ENCODE measurements at places on chromosomes 2 and 18. TPM values are rescaled to one million over a fixed set of nuclear protein-coding genes. Genes with fewer than 3 reads are reported as not detected.

The GBX2 gene
- total RNA-seq: not detected

The FOXD4L1 gene
- 0.62 TPM for total RNA-seq

DNA sequence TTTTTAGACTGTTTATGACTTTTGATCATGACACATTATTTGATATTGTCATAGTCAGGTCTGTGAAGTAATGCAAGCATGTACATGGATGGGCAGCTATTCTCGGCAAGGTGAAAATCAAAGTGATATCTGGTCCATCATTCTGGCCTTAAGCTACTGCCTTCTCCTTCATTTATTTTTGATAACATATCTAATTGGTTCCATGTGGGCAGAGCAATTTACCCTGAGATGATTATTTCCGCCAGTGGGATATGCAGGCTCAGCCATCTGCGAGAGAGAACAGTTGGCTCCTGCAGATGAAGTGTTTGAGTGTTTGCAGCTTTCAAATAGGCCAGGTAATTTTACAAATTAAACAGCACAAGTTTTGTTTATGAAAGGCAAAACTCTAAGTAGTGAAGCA is 116.4 kb downstream of the LYPD6 start:
- no peak overlapping the region for H3K4me3 ChIP-seq
- DNase-seq: no peak
- no peaks in the 10 kb centered on the region for H3K4me1 ChIP-seq
- H3K27me3 ChIP-seq: peaks cover 7% of the 10 kb centered on the region
- H3K27ac ChIP-seq: no peak overlapping the region
- no peaks in the 10 kb centered on the region for H3K36me3 ChIP-seq

DNA sequence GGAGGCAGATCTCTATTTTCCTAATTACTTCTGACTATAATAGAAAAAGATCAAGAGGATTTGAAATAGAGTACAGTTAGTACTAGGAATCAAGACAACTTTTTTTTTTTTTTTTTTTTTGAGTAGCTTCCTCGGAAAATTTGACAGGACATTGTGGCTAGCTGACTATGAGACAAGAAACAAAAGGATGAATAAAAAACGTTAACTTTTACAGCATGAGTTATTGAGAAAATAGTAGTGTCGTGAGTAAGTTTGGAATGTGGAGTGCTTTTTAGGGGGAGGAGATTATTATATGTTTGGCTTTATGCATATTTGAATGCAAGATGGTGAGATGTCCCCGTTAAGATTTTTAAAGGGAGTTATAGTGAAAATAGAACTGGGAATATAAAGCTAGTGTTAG is 27.7 kb upstream of the CPS1 start:
- no peak for DNase-seq
- no peaks in the 10 kb centered on the region for H3K36me3 ChIP-seq
- no peak overlapping the region for H3K4me3 ChIP-seq
- no peak overlapping the region for H3K27ac ChIP-seq
- no peaks in the 10 kb centered on the region for H3K27me3 ChIP-seq
- no peaks in the 10 kb centered on the region for H3K4me1 ChIP-seq

- H3K4me3 ChIP-seq: no peak overlapping the region
- H3K27ac ChIP-seq: no peak overlapping the region
- H3K27me3 ChIP-seq: no peaks in the 10 kb centered on the region
- no peak for DNase-seq
- peaks cover 56% of the 10 kb centered on the region for H3K36me3 ChIP-seq
Observed at GRCh38 chr2:32124660-32125059, 41.0 kb upstream of the SLC30A6 start.

DNA sequence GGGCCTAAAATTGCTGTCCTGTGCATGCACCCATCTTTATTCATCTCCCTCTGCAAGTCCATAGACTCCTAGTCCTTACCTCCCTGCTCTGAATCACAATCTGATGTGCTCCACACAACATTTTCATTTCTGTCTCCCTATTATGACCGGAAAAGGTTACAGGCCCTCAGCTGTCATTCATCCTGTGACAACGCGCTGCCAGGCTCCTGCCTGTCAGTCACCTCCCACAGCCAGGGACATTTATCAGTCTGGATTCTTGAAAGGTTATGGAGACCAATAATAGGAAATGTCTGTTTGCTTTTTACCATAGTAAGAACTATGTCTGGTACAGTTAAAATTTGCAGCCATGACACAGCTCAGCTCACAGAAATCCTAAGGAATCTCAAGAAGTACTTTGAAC is 197.1 kb downstream of the RDH14 start:
- H3K4me3 ChIP-seq: no peak overlapping the region
- no peaks in the 10 kb centered on the region for H3K27me3 ChIP-seq
- H3K27ac ChIP-seq: no peak overlapping the region
- no peak for DNase-seq
- H3K4me1 ChIP-seq: no peaks in the 10 kb centered on the region
